ENCODE measurements at places on chromosomes 6 and 20.

- H3K4me3 ChIP-seq, result no peak overlapping the region
- H3K36me3 ChIP-seq, result no peaks in the 10 kb centered on the region
- no peak overlapping the region for H3K27ac ChIP-seq
- H3K27me3 ChIP-seq, result peaks cover 58% of the 10 kb centered on the region
- peaks cover 31% of the 10 kb centered on the region for H3K4me1 ChIP-seq
- no peak for DNase-seq
These were observed 1.8 kb upstream of the BHLHE23 start for GRCh38 chr20:63008541-63009044.

DNA sequence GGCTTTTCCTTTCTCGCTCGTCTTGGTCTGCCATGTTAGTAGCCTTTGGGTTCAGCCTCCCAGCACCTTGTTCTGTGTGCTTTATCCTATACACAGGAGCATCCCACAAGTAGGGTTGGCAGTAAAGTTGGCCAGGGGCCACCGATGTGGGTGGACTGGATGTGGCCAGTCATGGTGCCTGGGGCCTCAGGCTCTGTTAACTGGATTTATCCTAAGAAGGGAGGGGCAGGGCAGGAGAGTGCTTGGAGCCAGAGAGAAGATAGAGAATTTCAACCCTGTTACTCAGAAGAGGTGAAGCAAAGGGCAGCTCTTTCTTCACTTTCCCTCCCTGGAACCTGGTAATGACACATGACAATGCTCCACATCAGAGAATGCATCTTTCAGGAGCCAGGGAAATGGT, 14.1 kb upstream of the SIRPB2 start:
- DNase-seq, result no peak
- H3K36me3 ChIP-seq, result peaks cover 2% of the 10 kb centered on the region
- peaks cover 44% of the 10 kb centered on the region for H3K27me3 ChIP-seq
- peaks cover 3% of the 10 kb centered on the region for H3K4me1 ChIP-seq

DNA sequence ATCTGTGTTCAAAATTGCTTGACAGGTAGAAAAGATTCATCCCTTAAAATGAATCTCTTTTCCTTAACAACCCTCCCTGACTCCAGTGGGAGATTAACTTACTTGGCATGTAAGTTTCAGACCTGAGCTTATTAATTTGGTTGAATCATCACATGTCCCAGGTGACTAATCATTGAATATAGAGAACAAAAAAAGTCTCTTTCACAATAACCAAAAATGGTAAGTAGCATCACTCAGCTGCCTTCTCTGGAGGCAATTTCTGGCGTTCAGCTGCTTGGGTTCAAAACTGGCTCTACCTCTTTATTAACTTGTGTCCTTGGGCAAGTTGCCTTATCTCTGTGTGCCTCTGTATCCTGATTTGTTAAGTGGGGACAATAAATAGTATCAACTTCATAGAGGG, 2.9 kb downstream of the C6orf141 start:
- no peak overlapping the region for H3K4me3 ChIP-seq
- H3K27me3 ChIP-seq, result peaks cover 22% of the 10 kb centered on the region
- peaks cover 3% of the 10 kb centered on the region for H3K36me3 ChIP-seq

DNA sequence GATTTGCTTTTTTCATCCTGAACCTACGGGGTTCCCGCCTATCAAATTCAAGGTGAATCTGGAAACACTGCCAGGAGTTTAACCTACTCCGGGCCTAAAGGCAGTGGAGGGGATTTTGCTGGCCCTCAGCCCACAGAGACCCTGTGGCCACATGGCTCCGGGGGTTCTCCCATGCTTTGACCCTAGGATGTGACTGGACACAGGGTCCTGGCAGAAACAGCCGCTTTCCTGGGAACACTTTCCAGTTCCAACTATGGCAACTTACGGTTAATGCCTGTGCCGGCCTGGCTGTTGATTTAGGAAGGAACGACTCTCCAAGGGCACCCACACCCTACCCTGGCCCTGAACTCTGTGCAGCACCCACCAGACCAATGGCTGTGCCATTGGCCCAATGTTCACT, 141.7 kb upstream of the RPS6KA2 start:
- no peak overlapping the region for H3K27ac ChIP-seq
- H3K4me3 ChIP-seq, result no peak overlapping the region
- no peaks in the 10 kb centered on the region for H3K36me3 ChIP-seq
- no peak for DNase-seq

- H3K4me1 ChIP-seq, result peaks cover 81% of the 10 kb centered on the region
- no peaks in the 10 kb centered on the region for H3K27me3 ChIP-seq
- peak overlapping the region; percentile 99 for H3K27ac ChIP-seq
- peaks cover 45% of the 10 kb centered on the region for H3K36me3 ChIP-seq
These were observed 2.9 kb downstream of the ADA start for GRCh38 chr20:44648579-44648978.

DNA sequence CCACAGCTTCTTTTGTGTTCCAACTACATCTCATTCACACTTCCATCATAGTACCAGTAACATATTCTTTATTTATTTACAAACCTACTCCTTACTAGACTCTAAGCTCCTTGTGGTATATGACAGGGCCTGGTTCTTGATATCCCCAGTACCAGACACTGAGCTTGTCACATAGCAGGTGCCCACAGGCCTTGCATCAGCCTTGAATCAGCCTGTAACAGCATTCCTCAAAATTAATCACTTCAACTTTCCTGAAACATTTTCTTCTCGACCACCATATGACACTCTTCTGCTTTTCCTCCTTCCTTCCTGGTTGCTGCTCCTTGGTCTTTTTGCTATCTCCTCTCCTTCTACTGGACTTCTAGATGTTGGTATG, 24.7 kb upstream of the SRPK1 start:
- DNase-seq, result no peak
- H3K27me3 ChIP-seq, result peaks cover 10% of the 10 kb centered on the region
- H3K36me3 ChIP-seq, result no peaks in the 10 kb centered on the region
- no peaks in the 10 kb centered on the region for H3K4me1 ChIP-seq
- H3K4me3 ChIP-seq, result no peak overlapping the region

DNA sequence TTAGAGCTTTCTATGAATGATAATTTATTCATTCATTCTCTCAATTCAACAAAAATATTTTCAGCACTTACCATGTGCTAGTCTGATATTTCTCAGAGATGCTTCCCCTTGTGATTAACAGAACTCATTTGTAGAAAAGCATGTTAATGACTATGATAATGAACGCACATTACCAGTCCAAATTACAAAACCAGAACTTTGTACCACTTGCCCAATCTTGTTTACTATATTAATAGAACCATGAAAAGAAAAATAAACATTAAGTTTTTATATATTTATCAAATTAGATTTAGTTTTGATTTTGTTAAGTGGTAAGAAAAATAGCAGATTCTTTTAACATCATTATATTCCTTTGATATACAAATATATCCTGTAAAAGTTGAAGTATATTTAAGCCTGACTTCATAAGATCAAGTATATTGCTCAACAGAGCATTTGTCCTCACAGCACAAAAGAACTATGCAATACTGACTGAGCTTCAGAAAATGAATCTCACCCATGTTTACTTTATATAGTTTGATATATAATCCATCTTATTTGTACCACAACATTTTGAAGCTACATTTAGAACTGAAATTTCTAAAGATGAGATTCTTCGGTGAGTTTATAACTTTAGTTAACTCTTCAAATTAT, 48.9 kb downstream of the TMEM244 start:
- peaks cover 10% of the 10 kb centered on the region for H3K27me3 ChIP-seq
- H3K27ac ChIP-seq, result no peak overlapping the region
- no peaks in the 10 kb centered on the region for H3K4me1 ChIP-seq
- no peak for DNase-seq
- no peak overlapping the region for H3K4me3 ChIP-seq

- H3K36me3 ChIP-seq, result peaks cover 7% of the 10 kb centered on the region
- peaks cover 2% of the 10 kb centered on the region for H3K4me1 ChIP-seq
- H3K4me3 ChIP-seq, result no peak overlapping the region
- no peak for DNase-seq
- H3K27ac ChIP-seq, result no peak overlapping the region
These were observed 24.6 kb downstream of the ATG5 start for GRCh38 chr6:106300944-106301343.
